SW480 (cell line): ENCODE measurements at places on chromosomes 3 and 15.

DNA sequence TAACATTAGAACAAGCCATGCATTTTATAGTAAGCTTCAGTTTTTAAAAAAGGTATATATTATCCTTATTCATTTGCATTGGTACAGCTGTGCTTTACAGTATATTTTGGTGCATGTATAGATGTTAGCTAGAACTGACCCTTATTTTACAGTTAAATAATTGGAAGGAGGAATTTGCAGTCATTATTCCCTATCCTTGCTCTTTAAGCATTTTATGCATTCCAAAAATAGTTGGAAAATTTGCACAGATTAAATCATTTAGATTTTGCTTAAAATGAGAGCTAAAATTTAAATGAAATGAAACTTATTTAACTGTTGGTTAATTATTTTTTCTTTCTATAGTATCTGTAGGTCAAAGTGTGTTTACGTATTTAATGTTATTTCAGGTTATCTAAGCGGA lies 667.1 kb downstream of the NAALADL2 start:
- no peak for DNase-seq

- DNase-seq = no peak
Measured at GRCh38 chr3:186247821-186248814, 113.9 kb downstream of the DGKG start.

GRCh38 chr3:159892801-159893200 lies 95.8 kb upstream of the IL12A start:
- DNase-seq = no peak

GRCh38 chr15:45763170-45763869 lies 128.5 kb downstream of the SQOR start:
- no peak for DNase-seq

DNA sequence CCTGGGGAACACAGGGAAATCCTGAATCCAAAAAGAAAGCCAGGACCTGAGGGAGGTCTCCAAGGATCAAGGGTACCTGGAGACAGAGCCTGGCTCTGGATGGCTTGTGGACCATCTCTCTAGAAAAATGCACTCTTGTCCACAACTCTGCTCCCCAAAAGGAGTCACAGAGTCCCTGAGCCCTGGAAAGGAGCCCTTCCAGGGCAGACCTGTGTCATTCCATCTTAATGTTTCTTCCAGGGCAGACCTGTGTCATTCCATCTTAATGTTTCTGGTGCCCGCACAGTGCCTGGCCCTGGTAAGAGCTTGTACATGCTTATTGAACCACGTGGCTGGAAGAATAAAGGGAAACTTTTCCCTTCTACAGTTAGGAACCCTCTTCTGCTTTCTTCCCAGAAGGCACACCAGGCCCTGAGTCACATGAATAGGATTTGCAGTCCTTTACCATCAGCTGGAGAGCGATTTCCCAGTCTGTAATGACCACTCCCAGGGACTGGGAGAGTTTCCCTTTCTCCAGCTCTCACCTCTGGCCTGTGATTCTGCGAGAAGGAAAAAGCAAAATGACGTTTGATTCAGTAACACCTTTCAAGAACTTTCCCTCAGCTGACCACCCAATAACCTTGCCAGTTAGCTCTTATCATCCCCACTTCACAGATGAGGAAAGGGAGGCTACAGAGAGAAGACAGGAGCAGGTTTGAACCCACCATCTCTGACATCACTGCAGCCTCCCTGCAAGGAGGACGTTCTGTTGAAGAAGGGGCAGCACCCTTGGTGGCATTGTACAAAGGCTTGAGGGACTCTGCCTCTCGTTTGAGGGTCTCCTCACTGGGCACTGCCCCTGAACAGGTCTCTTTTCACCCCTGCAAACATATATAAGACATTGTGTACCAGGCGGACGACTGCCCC lies 35.8 kb upstream of the SLCO2A1 start:
- DNase-seq = no peak

DNA sequence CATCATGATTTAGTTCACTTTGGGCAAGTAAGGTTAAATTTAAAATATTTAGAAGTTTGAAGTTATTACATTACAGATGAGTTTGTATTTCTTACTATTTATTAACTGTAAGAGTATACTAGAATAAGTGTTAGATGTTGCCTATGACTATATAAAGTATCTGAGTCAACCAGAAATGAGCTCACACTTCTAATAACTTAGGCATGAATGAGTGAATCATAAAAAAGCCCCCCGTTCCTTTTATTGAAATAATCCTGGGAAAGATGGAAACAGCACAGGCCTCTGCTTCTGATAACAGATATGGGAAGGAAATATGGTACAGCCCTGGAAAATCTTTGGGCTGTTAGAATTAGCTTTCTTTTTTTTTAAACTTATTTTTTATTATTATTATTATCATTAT lies 66.6 kb upstream of the TGFBR2 start:
- DNase-seq = no peak

DNA sequence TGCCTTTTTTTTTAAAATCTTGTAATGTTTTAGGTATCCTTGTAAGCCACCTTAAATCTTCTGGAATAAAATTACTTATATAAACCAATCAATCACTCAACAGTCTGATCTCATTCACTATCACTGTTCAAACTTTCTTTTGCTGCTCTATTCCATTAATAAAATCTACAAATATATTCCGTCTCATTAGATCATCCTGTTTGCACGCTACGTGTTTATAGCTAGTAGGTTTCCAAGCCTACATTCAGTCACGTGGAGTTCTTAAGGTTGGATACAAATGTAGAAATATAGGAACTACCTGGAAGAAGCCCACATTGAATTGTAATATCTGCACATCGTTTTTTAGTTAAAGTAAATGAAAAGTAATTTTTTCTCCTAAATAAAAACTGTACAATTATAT lies 274.8 kb upstream of the CNTN4 start:
- DNase-seq = no peak

DNA sequence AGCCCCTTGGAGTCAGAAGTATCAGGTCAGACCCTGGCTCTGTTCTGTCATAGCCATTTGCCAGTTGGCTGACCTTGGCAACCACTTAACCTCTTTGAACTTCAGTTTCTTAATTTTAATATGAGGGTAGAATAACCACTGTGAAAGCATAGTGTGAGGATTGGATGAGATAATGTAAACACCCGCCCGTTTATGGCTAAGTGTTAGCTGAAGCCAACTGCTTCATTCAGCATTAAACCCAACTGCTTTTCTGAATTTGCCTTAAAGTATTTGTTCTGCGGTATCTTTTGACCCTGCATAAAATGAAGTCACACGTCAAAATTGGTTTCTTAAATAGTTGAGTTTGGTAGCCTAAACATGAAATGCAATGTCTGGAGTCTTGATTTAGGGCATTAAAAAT lies 121.5 kb upstream of the ABHD17C start:
- no peak for DNase-seq

- DNase-seq = no peak
Measured at GRCh38 chr3:23501201-23501802, 298.2 kb downstream of the UBE2E2 start.

DNA sequence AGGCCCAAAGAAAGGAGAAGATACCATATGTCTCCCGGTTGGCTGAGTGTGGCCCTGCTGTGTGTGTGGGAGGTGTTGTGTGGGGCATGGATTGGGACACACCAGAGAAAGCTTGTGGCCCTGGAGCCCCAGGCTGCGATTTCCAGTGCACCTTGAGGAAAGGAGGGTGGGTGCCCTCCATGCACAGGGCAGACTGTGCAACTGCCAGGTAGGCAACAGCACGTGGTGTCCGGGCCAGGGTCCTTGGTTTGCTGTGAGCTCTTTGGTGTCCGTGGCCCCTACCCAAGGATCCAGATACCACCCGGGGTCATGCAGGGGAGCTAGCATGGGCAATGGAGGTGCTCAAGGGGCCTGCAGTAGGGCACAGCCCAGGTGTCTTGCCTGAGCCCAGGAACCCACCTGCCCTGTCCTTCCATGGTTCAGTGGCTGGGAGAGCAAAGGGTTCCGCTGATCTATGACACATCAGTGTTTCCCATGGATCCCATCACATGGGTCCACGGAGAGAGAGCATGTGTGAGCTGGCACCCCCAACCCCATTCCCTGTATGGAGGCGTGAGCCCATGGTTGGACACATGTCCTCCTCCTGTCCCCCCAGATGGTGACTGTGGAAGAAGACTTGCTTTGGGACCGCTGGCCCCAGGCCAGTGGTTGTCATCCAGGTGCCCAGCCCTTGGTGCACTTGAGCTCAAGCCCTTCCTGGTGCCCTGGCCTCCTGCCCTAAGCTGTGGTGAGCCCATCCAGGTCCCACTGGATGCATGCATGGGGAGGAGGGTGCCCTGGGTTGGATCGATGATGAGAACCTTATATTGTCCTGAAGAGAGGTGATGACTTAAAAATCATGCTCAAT lies 223.4 kb downstream of the SNRPN start:
- DNase-seq = no peak

DNA sequence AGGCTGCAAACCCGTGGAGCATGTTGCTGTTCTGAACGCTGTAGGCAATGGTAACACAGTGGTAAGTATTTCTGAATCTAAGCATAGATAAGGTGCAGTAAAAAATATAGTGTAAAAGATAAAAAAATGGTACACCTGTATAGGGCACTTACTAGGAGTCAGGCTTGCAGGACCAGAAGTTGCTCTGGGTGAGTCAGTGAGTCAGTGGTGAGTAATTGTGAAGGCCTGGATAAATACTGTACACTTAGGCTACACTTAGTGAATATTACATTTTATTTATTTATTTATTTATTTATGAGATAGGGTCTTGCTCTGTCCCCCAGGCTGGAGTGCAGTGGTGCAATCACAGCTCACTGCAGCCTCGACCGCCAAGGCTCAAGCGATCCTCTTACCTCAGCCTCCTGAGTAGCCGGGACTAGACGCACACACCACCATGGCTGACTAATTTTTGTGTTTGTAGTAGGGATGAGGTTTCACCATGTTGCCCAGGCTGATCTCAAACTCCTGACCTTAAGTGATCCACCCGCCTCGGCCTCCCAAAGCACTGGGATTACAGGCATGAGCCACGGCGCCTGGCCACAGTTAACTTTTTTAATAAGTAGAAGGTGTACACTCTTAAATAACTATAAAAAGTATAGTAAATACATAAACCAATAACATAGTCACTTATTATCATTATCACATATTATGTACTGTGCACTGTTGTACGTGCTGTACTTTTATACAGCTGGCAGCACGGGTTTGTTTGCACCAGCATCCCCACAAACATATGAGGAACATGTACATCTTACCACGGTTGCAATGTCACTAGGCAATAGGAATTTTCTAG lies 155.1 kb downstream of the IGF1R start:
- no peak for DNase-seq

GRCh38 chr3:24503616-24504113 lies 9.0 kb upstream of the THRB start:
- no peak for DNase-seq

DNA sequence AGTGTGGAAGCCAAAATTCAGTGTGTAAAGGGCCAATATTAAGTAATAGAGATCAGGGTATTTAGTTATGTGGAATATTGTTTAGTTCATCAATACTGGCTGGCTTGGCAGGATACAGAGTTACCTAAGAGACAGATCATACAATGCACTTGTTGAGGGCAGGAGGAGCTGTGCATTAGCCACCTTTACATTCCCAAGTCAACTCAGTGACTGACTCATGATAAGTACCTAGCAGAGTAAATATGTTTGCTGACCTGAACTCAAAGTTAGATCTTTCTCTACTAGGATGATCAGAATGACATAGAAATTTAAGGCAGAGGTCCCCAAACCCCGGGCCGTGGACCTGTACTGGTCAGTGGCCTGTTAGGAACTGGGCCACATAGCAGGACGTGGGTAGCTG lies 3.5 kb upstream of the ABHD17C start:
- no peak for DNase-seq

DNA sequence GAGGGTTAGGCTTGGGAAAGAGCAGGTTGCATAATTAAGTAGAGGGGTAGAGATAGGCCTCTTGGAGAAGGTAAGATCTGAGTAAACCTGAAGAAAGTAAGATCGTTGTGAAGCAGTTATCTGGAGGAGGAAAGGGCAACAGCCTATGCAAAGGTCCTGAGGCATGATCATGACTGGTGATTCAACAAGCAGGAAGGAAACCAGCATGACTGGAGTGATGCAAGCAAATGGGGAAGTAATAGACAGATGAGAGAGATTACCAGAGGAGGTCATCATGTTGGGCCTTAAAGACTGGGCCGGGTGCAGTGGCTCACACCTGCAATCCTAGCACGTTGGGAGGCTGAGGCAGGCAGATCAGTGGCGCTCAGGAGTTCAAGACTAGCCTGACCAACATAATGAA lies 360.2 kb downstream of the EPHB1 start:
- no peak for DNase-seq

GRCh38 chr3:143171141-143171980 lies 51.8 kb downstream of the CHST2 start:
- DNase-seq = no peak

DNA sequence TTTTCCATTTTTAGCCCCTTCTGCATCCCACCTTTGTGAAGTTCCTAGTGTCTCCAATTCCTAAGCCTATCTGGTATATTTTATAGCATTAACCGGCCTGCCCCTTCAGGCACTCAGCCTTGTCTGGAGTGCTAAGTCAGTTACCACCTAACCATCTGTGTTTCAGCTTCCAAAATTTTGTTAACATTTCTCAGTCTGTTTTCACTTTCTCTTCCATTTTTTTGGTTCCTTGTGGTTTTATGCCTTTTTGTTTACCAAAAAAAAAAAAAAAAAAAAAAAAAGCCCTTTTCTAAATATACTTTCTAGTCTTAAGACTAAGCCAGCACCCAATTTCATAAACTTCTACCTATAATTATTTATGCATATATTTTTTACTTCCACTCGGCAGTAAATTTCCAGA lies 92.4 kb downstream of the CSNK1G1 start:
- DNase-seq = no peak

DNA sequence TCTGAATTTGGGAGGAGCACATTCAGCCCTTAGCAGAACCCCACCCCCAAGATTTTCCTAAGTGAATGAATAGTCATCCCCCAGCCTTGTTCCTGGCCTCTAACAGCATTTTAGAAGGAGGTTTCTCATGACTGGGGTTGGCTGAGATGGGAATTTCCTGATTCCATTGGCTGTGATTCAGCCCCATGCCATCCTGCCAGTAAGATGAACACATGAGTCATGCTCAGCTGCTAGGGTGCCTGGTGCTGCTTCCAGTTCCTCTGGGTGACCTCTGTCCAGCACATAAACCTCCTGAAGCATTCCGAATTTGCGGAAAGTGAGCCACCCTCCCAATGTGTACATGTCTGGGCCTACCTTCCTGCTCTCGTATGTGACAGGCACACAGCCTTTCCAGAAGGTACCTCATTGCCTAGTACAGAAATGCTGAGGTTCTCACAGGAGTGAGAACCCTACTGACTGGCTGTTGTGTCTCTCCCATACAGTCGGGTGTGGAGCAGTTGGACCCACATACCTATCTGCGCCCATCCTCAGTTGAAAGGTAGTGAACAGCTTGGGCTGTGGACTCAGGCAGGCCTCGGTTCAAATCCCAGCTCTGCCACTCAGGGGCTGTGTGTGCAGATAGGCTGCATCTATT lies 91.7 kb downstream of the APBA2 start:
- DNase-seq = peak; percentile 74
